ENCODE measurements at places on chromosomes 4 and X. TPM values are rescaled to one million over a fixed set of nuclear protein-coding genes. Genes with fewer than 3 reads are reported as not detected.

- DNase-seq, result no peak
Observed at GRCh38 chrX:41827886-41828285, 95.5 kb downstream of the CASK start.

The FHIP1A gene
- 1.9 TPM for total RNA-seq

DNA sequence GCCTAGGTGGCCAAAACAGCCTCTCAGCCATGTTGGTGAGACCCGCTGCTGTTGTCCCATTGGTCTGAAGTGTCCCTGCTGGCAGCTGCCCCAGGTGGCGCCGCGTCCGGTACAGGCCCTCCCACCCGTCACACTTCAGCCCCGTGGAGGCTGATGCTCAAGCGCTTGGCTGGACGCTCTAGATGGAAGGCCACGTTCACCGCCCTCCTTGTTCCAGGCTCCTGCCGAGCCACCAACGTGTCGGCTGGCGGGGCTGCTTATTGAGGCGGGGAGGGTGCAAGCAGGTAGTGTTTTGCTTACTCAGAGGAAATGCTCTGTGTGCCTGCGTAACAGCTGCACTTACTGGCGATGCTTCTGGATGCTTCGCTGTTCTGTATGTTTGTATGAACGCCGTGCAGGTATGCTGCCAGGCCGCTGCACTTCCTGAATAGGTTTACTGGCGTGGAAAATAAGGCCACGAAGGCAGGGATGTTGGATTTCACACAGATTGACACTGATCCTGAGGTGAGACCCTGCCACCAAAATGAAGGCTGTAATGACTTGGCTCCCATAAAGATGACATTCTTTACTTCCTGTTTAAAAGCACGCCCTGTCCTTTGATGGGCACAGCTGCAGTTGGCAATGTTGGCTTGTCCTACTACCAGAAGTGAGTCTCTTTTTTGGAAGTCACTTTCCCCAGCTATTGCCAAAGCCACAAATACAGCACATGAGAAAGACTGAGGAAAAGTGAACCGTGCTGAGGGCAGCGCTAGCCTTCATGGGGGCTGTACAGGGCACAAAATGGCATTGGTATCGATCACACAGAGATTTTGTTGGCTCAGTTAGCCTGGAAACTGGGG lies 21.0 kb upstream of the CLCN4 start:
- no peak for DNase-seq

GRCh38 chrX:45006002-45006800 lies 133.2 kb downstream of the KDM6A start:
- DNase-seq, result no peak

DNA sequence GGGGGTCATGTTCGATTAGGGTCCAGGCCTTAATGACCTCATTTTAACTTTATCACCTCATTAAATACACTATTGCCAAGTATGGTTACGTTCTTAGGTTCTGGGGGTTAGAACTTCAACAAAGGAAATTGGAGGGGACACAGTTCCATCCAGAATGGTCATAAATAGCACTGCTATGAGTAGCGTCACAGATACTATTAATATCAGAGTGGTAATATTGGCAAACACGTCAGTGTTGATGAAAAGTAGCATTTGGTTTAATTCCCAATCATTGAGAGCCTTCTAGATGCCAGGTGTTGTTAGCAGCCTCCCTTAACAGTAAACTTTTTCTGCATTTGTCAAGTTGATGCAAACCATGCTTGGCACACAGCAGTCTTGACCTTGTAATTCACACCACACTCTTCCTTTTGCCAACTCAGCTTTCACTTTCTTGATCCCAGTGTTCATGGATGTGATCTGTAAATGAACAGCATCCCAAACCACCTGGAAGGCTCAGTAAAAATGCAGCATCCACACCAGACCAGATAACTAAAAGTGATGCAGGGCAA lies 912.5 kb upstream of the TENM3 start:
- no peak for DNase-seq
